ENCODE measurements at places on chromosomes 6 and 20.

- DNase-seq, result peak; percentile 42
Measured at GRCh38 chr6:100998111-100998510, 117.0 kb upstream of the ASCC3 start.

- DNase-seq, result peak; percentile 64
Measured at GRCh38 chr20:62616728-62617621, 25.3 kb upstream of the SLCO4A1 start.

- no peak for DNase-seq
Measured at GRCh38 chr20:22381812-22382416, 202.5 kb downstream of the FOXA2 start.

DNA sequence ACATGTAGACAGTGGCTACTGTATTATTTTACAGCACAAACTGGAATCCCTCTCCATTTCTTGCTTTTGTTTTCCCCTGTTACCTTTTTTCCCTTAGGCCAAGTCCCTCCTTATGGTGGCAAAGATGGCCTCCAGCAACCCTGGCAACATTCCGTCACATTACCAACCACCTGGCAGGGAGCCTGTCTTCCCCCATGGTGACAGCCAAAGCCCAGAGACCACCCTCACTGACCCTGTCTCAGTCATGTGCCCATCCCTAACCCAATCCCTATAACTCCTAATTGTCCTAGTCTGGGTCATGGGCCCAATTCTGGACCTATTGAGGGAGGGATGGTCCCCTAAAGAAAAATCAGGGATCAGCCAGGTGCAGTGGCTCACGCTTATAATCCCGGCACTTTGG is 27.6 kb downstream of the PARD6B start:
- no peak for DNase-seq

GRCh38 chr6:97049253-97050011 is 124.9 kb downstream of the KLHL32 start:
- no peak for DNase-seq

- DNase-seq, result no peak
Measured at GRCh38 chr6:54865091-54865631, 18.6 kb downstream of the FAM83B start.

GRCh38 chr6:31116661-31117385 is 2.2 kb downstream of the PSORS1C1 start:
- DNase-seq, result no peak

GRCh38 chr6:127403636-127404035 is 55.6 kb downstream of the KIAA0408 start:
- DNase-seq, result no peak

DNA sequence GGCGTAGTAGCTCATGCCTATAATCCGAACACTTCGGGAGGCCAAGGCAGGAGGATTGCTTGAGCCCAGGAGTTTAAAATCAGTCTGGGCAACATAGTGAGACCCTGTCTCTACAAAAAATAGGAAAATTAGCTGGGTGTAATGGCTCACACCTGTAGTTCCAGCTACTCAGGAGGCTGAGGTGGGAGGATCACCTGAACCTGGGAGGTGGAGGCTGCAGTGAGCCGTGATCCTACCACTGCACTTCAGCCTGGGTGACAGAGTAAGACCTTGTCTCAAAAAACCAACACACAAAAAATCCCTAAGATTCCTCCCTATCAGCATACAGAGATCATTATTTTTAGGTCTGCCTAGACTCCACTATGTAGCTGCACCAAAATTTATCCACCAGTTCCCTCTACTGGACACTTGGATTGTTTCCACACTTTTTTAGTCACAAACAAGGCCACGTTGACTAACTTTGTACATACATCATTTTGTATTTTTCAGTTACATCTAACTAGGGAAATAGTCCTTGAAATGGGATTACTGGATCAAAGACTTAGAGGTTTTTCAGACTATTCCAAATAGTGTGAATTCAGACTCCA is 3.6 kb upstream of the PHF1 start:
- DNase-seq, result peak; percentile 67

DNA sequence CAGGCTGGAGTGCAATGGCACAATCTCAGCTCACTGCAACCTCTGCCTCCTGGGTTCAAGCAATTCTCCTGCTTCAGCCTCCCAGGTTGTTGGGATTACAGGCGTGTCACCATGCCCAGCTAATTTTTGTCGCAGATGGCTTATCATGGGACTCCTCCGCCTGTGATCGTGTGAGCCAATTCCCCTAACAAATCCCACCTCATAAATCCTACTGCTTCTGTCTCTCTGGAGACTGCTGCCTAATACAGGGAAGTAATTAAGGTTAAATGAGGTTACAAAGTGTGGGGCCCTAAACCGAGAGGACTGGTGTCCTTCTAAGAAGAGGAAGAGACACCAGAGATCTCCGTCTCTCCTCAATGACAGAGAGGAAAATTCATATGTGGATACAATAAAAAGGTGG is 52.0 kb downstream of the TRPC4AP start:
- no peak for DNase-seq

- no peak for DNase-seq
Measured at GRCh38 chr6:2680264-2680922, 70.3 kb downstream of the MYLK4 start.

DNA sequence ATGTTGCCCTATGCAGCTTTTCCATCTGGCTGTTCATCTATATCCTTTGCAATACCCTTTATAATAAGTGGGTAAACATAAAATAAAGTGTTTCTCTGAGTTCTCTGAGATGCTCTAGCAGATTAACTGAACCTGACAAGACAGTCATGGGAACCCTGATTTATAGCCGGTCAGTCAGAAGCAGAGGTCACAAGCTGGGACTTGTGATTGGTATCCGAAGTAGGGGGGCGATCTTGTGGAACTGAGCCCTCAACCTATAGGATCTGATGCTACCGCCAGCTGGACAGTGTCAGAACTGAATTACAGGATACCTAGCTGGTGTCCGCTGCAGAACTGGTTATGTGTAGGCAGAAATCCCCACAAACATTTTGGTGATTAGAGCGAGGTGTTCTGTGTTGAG is 39.0 kb downstream of the SLC17A5 start:
- DNase-seq, result no peak

- no peak for DNase-seq
Measured at GRCh38 chr20:61422636-61423425, 170.8 kb downstream of the CDH4 start.

- peak; percentile 79 for DNase-seq
Measured at GRCh38 chr6:147654103-147654845, 145.8 kb downstream of the SAMD5 start.

GRCh38 chr6:43748765-43749164 is 21.2 kb upstream of the VEGFA start:
- no peak for DNase-seq

- DNase-seq, result peak; percentile 55
Measured at GRCh38 chr6:147614501-147614900, 106.0 kb downstream of the SAMD5 start.

- no peak for DNase-seq
Measured at GRCh38 chr20:47115694-47116093, 221.1 kb downstream of the EYA2 start.

DNA sequence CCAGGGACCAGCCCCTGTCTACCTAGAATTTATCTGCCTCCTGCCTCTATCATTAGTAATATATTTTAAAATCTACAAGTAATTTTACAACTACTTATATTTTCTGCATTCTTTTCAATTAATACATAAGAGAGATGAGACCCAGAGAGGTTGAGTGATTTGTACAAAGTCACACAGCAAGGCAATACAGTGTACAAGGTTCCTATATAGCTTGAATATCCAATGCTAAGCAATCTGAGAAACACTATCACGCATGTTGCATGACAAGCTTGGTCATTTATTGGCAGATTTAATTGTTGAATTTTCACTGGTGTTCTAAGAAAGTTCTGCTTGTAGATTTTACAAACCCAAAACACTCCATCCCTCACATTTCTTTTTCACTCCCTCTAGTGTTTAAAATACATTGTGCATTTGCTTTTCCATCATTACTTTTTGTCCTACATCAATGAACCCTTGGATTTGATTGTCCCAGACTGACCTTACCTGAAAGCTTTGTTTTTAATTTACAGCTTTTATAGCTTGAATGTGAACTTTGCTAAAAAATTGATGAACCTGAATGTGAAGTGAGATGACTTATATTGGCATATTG is 520.9 kb upstream of the CITED2 start:
- DNase-seq, result no peak

DNA sequence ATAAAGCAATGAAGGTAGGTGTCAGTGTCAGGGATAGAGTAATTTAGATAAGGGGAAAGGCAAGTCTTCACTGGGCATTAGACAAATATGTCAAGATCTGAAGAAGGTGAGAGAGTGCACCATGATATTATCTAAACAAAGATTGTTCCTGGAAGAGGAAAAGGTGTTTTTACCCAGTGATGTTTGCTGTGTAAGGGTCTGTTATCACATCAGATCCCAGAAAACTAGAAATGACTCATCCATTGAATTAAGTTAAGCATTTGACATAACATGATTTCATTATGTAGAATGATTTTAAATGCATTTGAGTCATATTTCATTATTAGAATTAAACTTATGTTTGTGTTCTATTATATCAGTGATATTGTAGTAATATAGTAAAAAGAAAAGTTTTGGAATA is 1279.5 kb upstream of the CITED2 start:
- DNase-seq, result no peak

DNA sequence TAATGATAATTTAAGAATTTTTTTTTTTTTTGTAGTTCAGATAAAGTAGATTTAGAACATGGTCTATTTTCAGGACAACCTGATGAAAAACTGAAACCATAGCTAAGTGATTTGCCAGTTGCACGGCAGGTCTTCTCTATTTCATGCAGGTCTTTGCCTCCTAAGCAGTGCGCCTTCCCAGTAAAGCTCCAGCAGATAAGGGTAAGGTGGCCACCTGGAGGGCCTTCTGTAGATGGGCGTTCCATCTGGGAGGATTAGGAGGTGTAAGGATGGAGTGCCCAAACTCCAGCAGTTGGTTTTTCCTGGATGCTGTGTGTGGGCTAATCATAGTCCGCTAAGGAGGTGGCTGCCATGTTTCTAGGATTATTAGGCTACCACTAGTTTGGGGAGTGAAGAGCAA is 107.1 kb downstream of the ARID1B start:
- DNase-seq, result no peak

GRCh38 chr6:134287859-134288537 is 29.9 kb downstream of the SGK1 start:
- peak; percentile 45 for DNase-seq

DNA sequence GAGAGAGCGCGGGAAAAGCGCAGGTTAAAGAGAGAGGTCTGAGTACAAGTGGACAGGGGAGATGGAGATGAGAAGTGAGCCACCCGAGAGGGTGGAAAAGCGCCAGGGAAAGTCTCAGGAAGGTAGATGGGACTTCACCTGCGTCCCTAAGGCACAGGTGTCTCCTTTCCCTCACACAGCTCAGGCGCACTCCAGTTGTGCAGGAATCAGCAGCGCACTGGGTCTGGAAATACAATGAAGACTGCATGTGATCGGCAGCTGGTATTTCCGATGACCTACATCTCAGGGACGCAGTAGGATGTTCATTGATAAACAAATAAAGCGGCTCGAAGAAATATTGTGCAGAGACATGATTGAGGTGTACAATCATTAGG is 432 bp upstream of the KHDRBS2 start:
- no peak for DNase-seq

GRCh38 chr6:149464411-149464810 is 20.4 kb downstream of the ZC3H12D start:
- no peak for DNase-seq

GRCh38 chr6:36927691-36928546 is 26.6 kb upstream of the PI16 start:
- peak; percentile 46 for DNase-seq

DNA sequence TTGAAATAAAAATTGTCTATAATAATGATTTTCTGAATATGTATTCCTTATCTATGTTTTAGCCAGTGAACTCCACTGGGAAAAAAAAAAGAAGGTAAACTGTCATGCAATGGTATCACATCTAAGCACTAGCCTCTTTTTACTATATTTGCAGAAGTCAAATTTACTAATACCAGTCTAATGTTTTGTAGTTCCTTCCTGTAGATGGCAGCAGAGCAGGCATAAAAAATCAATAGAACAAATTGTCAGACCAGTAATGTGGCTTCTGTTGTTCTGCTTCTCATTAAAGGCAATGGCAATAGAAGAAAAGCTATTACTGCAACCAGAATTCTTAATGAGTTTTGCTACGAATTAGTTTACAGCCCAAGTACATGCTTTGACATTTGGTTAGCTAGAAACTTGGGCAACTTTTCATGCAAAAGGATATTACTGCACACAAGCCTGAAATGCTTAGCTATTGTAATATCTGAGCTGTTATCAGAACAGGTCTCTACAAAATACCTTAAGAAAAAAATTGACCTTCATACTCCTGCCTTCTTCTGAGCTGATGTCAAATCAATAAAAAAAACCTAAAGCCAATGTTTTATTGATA is 476.9 kb downstream of the KHDRBS2 start:
- no peak for DNase-seq

DNA sequence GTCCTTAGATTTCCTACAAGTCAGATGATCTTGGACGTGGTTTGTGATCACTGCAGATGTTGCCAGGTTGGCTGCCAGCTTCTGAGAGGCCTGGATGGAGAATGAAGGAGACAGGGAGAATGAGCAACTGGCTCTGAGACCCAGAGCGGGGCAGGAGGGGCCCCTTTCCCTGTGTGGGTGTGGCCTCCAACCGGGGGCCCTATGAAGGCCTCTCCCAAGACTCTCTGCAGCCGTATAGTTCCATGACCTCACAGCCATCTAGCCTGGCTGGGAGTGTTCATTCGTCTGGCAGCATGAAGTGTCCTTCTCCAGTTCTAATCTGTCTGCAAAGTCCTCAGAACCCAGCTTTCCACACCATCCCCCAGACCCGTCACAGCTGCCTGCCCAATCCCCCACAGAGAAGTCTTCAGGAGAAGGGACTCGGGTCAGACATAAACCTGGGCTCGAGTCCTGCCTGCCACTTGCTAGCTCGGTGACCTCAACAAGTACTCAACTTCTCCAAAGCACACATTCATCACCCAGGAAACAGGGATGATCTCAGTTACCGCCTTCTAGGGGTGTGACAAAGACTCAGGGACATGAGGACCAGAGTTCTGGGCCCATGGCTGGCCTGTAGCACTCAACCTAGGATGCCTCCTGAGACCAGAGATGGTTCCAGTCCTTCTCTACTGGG is 122.6 kb downstream of the EDN3 start:
- no peak for DNase-seq

GRCh38 chr20:9514461-9515213 is at the start of gene LAMP5:
TSS of gene LAMP5 (plus strand) at chr20:9514590. CDS start at chr20:9514853, 263 bp downstream.
- DNase-seq, result peak; percentile 31

All from EH (cell line).